ENCODE measurements at places on chromosomes 12 and 14.

DNA sequence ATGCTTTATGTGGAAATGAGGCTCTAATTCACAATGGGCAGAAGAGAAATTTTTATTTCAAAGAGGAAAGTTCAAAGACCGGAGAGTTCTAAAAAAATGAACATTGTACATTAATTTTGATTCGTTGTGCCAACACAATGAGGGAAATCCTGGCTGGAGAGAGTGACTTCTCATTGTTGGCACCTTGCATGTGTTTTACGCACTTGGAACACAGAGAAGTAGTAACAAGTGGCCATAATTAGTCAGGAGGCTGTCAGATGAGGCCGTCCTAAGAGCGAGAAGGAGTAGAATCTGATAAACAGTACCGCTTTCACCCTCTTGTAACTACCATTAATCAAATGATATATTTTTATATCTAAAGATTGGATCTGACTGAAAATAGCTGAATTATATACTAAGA, 6.9 kb downstream of the LMO3 start:
- peak; percentile 44 for DNase-seq

DNA sequence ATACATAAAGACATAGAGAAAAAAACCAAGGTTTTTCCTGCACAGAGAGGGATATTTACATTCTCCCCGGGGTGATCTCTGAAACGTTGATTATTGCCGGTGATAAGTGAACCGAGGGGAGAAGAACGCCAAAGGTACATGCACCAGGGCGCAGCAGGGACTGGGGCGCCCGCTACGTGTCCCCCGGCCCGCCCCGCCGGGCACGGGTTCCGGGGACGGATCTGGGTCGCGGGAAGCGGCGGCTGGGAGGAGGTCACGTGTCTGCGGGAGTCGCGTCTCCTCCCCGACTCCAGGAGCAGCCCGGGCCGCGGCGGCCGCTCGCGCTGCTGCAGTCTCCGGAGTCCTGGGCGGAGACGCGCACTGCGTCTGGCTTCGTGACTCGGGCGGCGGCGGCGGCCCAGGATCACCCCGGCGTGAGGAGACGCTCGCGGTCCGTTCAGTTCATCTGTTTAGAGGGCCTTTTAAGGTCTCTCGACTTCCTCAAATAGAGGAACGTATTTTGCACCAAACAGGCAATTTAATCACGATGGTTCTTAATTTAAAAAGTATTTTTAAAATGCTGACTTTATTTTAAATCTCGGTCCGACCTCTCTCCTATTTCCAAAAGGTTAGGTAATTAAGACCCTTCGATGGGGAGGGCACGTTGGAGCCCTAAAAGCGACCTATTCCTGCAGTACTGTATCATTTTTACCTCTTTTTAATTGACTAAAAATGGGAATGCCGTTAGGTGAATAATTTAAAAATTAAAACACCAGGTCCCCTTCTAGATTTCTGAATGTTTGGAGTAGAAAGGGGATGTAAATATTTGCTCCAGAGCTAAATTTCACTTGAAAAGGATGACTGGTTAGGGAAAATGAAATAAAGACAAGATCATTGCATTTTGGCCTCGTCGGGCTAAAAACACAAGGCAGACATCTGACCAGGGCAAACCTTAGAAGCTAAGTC, 1.8 kb upstream of the BHLHE41 start:
- no peak for DNase-seq

DNA sequence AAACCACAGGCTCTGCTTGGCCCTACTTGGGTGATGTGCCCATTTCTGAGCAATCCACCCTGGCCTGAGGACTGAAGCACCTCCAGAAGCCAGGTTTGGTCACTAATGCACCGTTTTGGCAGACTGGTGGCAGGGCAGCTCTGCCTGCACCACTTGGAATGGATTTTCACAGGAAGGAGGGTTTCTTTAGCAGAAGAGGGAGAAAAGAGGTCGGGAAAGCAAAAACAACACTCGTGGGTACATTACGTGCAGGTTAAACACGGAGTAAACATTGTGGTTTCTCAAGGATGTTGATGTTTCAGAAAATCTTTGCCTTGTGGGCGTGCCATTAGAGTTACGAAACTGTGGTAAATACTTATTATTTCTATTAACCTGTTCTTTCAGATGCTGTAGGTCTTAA, 70.8 kb downstream of the KCNA5 start:
- DNase-seq = no peak

GRCh38 chr14:73816393-73816816, 35.2 kb upstream of the PTGR2 start:
- no peak for DNase-seq

DNA sequence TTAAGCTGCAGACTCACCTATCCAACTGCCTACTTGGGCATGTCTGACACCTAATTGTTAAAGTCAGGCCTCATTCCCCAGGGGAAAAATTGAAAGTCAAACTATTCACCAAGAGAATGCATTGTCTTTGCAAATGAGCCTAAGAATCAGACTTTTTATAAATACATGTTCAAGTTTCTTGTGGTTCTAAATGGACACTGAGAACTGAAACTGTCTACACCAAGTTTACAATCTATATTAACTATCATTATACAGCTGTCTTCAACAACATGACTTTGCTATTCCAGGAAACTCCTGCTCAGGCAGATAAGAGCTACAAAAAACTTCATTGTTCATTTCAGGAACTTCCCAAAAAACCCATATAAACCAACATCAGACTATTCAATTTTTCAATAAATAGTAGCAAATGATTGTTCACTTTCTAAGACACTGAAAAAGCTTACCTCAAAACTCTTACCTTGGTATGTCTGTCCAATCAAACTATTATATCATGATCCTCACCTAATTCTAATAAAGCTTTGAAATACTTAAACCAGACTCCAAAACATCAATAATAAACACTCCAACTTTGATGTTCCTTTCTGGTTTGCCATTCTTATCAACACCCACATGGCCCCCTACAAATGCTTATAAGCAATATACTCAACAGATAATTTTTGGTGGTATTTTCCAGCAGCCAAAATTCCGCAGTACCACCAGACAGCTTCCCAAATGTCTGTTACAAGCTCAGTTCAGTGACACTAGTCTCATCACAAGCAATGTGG, 24.2 kb downstream of the CDK17 start:
- no peak for DNase-seq

DNA sequence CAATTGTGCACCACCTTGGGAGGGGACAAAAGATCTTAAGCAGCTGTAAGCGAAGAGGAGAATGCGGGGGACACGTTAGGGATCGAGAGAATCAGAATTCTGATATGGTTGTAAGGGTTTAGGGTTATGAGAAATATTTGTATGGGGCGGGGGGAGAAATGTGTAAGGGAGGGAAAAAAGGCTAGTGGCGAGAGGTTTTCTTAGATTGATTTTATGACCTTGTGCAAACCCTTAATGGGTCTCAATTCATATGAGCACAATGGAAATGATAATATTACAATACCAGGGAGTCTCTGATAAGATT, 396 bp downstream of the NDUFA9 start:
- DNase-seq = no peak

GRCh38 chr12:49230176-49230804, 34.6 kb upstream of the TUBA1C start:
- DNase-seq = peak; percentile 84

- no peak for DNase-seq
Observed at GRCh38 chr12:10293151-10293550, 14.5 kb upstream of the KLRD1 start.

DNA sequence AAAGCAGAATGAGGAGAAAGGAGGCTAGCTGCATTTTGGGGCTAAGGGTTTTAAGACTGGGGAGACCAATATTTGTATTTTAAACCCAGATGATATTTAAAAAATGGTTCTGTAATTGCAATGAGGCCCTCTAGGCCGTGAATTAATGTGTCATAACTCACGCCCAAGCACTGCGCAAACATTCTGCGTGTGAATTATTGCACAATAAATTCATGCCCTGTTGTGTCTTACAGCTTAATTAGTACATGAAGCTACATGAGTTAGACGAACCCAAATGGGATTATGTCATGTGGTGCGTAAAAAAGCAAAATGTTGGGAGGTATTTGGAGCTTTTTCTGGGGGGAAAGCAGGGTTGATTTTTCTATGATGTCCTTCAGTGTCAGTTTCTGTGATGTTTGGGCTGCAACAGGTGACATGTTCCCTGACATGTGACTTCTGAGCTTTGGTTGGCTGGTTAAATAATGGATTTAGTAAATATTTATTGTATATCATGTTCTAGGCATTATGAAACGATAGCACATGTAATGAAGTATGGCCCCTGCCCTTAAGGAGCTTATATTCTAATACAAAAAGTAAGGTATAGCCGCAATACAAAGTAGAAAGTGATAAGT, 30.4 kb upstream of the CISTR start:
- no peak for DNase-seq

DNA sequence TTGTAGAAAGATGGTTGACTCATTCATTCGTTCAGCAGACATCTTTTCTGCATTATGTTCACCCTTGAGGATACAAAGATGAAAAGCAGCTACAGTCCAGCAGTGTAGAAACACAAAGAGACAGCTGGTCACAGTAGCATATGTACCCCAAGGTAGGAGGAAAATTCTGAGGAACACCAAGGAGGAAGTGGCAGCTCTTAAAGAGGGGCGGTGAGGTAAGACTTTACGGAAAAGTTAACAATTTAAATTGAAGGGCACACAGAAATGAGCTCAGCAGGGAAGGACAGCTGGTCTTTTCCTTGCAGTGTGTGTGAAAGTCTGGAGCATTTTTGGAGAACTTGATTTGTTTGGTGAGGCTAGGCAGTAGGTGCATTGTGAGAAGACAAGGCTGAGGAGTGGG, 3.5 kb downstream of the SLC35E3 start:
- no peak for DNase-seq

DNA sequence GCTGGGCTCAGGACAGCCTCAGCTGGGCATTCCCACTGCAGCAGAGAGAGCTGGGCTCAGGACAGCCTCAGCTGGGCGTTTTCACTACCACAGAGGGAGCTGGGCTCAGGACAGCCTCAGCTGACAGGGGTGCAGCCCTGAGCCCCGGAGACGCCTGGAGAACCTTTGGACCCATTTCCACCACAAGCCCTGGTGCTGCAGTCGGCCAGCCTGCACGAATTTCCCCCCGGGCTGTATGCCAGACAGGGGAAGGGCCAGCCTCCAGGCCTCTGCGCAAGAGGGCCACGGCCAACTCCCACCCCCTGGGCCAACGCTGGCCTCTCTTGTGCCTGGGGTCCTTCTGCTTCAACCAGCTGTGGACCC, 2.6 kb upstream of the C14orf180 start:
- DNase-seq = no peak

GRCh38 chr12:13437541-13437940, 241.0 kb downstream of the EMP1 start:
- no peak for DNase-seq

GRCh38 chr14:67447033-67447381, 35.0 kb upstream of the PLEK2 start:
- DNase-seq = peak; percentile 8

DNA sequence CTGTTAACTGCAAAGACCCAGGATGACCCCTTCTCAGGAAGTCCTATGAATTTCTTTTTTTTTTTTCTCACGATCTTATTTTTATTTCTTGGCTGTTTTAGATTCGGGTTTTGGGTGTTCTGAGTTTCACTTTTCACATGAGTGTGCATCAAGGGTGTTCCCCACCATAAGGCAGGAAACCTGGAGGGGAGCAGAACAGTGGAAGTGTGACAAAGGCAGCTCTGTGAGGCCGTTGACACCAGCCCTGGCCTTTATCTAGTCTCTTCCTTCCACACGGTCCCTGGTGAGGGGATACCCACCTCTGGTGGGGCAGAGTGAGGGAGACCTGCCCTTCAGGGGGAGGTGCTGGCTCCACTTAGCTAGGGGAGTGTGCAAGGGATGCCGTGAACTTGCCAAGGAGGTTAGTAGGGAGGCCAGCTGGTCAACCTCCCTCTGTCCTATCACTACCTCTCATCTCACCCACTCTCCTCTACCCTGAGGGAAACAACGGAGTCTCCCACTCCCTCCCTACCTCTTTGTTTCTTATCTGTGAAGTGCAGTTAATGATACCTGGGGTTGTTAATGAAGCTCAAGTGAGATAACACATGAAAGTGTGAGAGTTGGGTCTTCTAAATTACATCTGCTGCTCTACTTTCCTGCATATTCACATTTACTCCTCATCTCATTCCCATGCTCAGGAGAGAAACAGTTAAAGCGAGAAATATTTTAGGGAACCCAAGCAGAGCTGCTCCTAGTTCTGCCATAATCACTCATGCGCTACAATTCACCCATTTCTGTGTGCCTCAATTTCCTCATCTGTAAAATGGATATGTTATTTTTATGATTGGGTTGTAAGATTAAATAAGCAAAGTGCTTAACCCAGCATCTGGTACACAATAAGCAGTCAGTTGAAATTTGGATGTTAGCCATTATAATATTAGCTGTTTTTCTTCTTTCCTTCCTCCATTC, 4.4 kb upstream of the GALNT6 start:
- DNase-seq = no peak

GRCh38 chr14:20809917-20810316, 7.3 kb upstream of the RNASE1 start:
- no peak for DNase-seq

- no peak for DNase-seq
Observed at GRCh38 chr12:79555028-79555925, 135.5 kb downstream of the PAWR start.

DNA sequence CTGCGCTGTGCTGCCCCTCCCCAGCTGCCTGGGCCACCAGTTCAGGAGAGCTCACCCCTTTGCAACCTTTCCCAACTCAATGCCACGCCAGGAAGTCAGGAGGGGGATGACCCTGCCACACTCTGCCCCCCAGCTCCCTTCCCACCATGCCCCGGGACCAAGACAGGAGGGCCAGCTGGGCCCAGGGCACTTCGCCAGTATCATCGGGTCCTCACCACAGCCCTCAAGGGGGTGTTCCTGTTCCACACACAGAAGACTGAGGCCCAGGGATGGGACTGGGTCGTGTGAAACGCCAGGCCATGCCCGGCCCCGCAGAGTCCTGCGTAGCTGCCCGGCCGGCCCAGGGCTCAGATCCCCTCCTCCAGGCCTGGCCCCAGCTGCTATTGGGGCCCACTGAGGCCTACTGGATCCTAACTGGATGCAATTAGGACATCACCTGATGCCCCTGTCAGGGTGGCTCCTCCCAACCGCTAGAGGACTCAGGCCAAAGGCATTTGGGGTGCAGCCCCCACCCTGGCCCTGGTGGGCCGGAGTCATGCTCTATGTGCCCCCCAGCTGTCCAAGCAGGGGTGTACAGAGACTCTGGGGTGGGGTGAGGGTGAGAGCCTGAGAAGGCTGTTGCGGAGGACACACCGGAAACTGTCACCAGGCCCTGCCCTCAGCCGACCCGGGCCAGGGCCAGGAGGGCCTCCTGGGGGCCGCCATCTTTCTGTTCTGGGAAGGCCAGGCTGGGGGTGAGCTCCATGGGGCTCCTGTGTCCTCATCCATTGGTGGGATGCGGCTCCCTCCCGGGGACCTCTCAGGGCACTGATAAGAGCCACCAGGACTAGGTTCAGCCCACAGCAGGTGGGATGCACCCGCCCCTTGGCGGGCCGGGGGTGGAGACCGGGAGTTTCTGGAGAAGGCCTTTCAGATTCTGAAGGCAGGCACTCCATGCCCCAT, 29.3 kb upstream of the ANKRD9 start:
- DNase-seq = no peak

- no peak for DNase-seq
Observed at GRCh38 chr12:51836827-51837173, 11.7 kb downstream of the FIGNL2 start.

- no peak for DNase-seq
Observed at GRCh38 chr12:118020036-118020435, 3.5 kb downstream of the RFC5 start.

Measured in NCI-H2029 treated with DMSO at 0.1 percent for 48 hours (cell line).